ENCODE measurements at places on chromosomes 13 and 19.

DNA sequence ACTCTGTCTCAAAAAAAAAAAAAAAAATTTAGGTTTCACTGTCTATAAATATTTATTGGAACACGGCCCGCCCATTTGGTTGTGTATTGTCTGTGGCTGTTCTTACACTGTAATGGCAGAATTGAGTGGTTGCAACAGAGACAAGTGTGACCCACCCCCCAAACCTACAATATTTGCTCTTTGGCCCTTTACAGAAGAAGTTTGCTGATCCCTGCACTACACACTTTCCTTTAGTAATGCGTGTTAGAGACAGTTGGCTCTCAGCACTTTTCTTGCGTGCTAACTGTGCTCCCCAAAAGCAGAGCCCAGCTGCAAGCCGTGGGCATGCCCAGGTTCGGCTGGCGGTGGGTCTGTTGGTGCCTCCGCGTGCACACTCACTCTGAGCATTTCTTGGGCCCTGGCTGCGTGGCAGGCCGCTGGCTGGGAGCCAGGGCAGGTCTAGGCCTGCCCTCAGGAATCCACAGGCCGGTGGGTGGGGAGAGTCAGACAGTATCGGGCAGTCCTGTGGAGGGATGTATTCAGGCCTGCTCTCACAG lies 72.6 kb downstream of the SIPA1L3 start:
- DNase-seq, result no peak

- no peak for DNase-seq
These were observed 204.2 kb downstream of the TSHZ3 start for GRCh38 chr19:31145007-31145406.

GRCh38 chr19:30540761-30541160 lies 168.6 kb downstream of the ZNF536 start:
- no peak for DNase-seq

DNA sequence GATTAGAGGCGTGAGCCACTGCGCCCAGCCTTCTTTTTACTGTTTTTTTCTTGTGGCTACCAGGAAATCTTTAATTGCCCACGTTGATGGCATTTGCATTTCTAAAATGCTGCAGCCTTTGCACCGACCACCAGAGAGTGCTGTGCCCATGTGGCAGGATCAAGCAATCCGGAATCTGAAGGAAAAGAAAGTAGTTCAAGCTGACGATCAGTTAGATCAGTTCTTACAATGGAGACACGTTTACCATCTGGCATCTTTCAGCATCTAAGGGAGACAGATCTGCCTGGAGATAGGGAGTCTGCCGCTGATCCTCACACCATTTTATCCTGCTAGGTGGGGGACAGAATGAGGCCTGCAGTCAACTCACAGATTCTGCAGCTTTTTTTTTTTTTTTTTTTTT lies 19.9 kb downstream of the TINCR start:
- peak; percentile 19 for DNase-seq
